ENCODE measurements at places on chromosomes 4 and X.

DNA sequence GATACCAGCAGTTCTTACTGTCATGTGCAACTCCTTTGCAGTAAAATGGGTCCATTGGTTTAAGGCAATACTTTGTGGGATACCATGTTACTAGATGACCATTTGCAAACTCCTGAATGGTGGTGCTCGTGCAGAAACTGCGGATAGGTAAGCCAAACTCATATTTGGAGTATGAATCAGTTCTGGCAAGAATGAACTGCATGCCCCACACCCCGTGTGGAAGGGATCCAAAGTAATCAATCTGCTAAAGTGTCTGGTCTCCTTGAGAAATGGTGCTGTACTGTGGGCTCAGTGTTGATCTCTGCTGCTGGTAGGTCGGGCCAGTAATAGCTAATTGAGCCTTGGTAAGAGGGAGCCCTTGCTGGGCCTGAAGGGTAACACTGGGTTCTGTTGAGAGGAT is 4.2 kb upstream of the TAB3 start:
- ATAC-seq, result no peak

DNA sequence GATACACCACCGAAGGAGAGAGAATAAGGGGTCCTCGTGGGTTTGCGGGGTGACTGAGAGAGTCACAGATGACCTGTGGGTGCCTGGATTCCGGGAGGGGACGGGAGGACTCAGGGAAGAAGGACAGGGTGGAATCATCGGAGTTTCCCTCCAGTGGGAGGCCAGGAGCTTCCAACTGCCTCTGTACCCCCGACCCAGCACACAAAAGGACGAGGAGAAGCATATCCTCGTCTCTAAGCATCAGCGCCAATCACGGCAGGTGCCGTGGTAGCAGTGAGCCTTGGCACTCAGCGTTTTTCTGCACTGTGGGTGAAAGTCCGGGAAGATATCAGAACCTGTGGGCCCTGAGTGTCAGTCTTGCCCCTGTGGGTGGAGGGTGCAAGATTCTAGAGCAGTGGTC is 62.0 kb downstream of the ASMT start:
- no peak for ATAC-seq

DNA sequence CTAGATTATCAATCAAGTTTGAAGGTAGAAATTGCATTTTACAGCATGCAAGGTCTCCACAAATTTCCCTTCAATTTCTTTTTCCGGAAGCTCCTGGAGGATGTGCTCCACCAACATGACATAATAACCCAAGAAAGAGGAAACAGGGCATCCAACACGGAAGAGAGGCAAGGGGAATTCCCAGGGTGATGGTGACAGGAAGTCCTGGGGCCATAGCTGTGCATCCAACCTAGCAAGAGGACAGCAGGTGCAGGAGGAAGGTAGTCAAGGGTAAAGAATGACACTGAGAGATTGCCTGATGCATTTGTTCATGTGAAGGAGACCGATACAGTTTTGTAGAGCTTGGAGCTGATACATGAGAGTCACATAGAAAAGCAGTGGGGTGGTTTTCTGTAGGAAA is 115.7 kb upstream of the LSM6 start:
- peak; percentile 90 for ATAC-seq

DNA sequence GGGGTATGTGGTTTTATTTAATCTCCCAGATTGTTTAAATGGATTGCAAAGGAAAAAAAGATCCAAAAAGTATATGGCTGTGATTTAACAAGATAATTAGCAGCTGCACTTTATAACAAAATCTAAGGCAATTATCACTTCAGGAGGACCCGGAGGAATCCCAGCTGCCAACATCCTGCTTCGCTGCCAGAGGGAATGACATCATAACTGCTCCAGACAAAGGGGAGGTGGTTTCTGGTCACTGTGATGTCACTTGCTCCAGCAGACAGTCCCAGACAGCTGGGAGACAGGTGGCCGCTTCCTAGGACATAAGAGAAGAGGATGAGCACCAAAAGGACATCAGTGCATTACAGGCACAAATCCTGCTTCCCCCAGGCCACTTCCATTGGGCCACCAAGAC is 371.0 kb downstream of the BCOR start:
- no peak for ATAC-seq

Data from esophagus mucosa (tissue), 1 donor.